ENCODE measurements at places on chromosomes 11 and 22.

DNA sequence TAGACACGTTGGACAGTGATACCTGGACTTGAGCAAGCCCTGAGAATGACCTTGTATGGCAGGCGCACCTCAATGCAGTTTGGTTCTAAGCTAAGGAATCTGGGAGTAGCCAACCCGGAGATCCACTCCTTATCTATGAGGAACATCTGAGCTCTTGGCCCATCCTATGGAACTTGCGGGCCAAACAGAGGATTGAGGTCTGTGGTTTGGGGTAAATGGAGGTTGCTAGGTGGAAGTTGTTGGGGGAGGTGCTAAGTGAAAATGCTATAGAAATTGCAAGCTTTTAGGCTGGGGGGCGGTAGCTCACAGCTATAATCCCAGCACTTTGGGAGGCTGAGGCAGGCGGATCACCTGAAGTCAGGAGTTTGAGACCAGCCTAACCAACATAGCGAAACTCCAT lies 8.9 kb downstream of the GDPD5 start:
- no peak for DNase-seq

DNA sequence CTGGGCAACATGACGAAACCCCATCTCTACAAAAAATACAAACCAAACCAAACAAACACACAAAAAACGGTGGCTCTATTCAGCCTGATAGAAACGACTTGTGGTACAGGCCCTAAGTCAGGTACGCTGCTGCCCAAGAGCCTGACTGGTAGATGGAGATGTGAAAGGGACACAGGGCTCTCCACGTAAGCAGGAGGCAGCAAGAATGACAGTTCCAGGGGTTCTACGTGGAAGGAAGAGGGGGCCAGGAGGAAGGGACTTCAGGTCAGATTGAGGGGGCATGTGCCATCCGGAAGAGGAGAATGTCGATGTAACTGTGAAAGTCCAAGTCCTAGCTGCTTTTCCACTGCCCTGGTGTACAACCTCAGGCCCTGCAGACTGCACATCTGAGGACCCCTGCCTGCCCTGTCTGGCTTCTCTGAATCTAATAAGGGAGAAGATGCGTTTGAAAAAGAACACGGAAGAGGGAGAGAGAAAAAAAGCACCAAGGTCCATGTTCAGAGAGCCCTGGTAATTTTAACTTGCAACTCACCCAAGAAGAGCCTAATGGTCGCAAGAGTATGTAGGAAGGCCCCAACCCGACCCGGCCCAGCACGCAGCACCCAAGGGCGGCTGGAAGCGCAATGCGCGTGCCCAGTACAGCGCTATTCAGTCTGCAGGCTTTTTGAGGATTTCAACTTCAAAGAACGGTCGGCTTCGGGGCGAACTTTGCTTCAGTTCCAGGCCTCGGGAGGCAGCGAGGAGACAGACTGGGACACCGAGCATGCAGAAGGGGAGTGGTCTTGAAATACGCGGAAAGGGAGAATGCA lies 909 bp upstream of the ZNRD2 start:
- DNase-seq = peak; percentile 54

DNA sequence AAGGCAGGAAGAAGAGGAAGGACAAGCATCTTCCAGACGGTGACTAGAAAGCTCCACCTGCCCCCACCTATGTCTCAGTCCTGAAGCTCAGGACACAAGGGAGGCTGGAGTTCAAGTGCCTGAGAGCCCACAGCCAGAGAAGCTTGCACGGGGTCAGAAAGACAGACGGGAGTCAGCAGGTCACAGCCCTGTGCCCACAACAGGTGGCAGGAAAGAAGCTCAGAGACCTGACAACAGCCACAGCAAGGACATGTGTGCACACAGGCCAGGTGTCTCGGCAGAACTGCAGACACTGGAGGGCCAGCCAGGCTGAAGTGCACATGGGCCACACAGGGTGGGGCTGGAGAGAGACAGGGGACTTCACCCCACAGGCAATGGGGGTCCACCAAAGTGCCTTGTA lies 37.2 kb upstream of the MOB2 start:
- no peak for DNase-seq

GRCh38 chr11:43359422-43359818 lies 700 bp downstream of the TTC17 start:
- no peak for DNase-seq

DNA sequence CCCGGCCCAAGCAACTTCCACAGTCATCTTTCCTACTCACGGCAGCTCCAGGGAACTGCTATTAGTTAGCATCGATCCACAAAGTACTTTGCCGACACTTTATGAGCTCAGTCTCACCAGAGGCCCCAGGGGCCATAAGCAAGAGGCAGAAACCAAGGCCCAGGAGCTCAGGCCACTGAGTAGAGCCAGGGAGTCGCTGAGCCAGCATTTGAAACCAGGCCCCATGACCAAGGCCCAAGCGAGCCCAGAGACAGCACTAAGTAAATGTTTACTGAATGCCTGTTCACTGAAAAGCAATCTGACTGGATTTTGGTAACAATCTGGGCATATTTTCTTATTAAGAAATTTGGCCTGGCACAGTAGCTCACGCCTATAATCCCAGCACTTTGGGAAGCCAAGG lies 43.3 kb downstream of the ARRB1 start:
- no peak for DNase-seq

DNA sequence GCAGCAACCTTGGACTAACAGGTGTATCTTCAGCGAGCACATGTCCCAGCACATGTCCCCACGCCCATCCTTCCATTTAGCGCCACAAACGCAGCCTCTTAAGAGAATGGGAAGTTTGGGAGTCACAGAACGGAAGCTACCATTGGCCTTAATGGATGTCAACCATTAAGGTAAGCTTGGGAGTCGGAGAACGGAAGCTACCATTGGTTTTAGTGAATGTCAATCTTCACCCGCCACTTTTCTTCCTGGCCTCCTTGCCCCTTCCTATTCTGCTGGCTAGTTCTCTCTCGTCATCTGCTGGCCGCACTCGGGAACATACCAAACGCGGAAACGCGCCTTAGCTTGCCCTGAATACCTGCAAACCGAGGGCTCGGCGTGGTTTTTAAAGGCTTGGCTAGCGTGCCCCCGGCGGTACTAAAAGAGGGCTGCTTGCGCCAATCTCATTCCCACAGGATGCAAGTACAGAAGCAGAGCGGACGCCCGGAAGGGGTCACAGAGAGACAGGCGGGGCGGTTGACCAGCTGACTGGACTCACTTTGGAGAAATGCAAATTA lies 24.3 kb downstream of the GLYATL1 start:
- no peak for DNase-seq

GRCh38 chr11:118240999-118241763 lies 11.0 kb downstream of the MPZL3 start:
- DNase-seq = peak; percentile 56

GRCh38 chr11:126090452-126090851 lies 27.8 kb upstream of the CDON start:
- no peak for DNase-seq
